Subcutaneous adipose tissue (tissue), 4 donors: ENCODE measurements at places on chromosomes 1 and 21. TPM values are rescaled to one million over a fixed set of nuclear protein-coding genes. Genes with fewer than 3 reads are reported as not detected.

The USF1 gene
- total RNA-seq, result 81.4 TPM

The SPRR1B gene
- total RNA-seq, result not detected

The PHGDH gene
- 5.5 TPM for total RNA-seq

The FCER1A gene
- 2.2 TPM for total RNA-seq

The KRTCAP2 gene
- 65.0 TPM for total RNA-seq

The TNNT2 gene
- not detected for total RNA-seq

The MGST3 gene
- 443 TPM for total RNA-seq

The TNFSF4 gene
- total RNA-seq, result 1.3 TPM

The GBP2 gene
- total RNA-seq, result 77.7 TPM

The FMOD gene
- 39.6 TPM for total RNA-seq

The TIAM1 gene
- total RNA-seq, result 27.4 TPM

The SYCP1 gene
- 0.33 TPM for total RNA-seq

The SYNC gene
- total RNA-seq, result 23.2 TPM

The ISG15 gene
- total RNA-seq, result 20.0 TPM

The MMP23B gene
- 2.6 TPM for total RNA-seq

The HAO2 gene
- 0.49 TPM for total RNA-seq

The CLDN19 gene
- total RNA-seq, result not detected

The TSPAN1 gene
- total RNA-seq, result 1.6 TPM

The DUSP12 gene
- 19.4 TPM for total RNA-seq

The EBNA1BP2 gene
- total RNA-seq, result 47.9 TPM

The CFH gene
- total RNA-seq, result 40.7 TPM

The LRRC71 gene
- not detected for total RNA-seq

The SPATA17 gene
- total RNA-seq, result not detected

The NBPF15 gene
- total RNA-seq, result 36.0 TPM

The GNPAT gene
- 55.4 TPM for total RNA-seq

The ATAD3C gene
- total RNA-seq, result 0.19 TPM

The SLC26A9 gene
- not detected for total RNA-seq

The CLCN6 gene
- 21.2 TPM for total RNA-seq
